ENCODE measurements at places on chromosomes 1 and 21. TPM values are rescaled to one million over a fixed set of nuclear protein-coding genes. Genes with fewer than 3 reads are reported as not detected.

Gene SLC45A1
- 2.0 TPM for total RNA-seq

Gene ADAMTS4
- total RNA-seq, result 2.3 TPM

Gene PTPRC
- under 0.01 TPM for total RNA-seq

Gene RAB42
- total RNA-seq, result 3.6 TPM

Gene FAM177B
- not detected for total RNA-seq

Gene PDZK1IP1
- not detected for total RNA-seq

Gene AK5
- total RNA-seq, result 14.0 TPM

Gene OLIG2
- not detected for total RNA-seq

Gene TMEM79
- total RNA-seq, result 2.2 TPM

Gene TENT5C
- 9.0 TPM for total RNA-seq

Gene LCE1E
- total RNA-seq, result not detected

Gene COL24A1
- total RNA-seq, result 0.43 TPM

Gene BGLAP
- total RNA-seq, result 0.14 TPM

Gene FAM151A
- total RNA-seq, result not detected

Gene SELL
- 0.09 TPM for total RNA-seq

Gene RNF186
- total RNA-seq, result not detected

Gene TNFRSF8
- 0.28 TPM for total RNA-seq

Gene LCK
- total RNA-seq, result not detected

Gene CD52
- not detected for total RNA-seq

Gene HAO2
- total RNA-seq, result not detected

Gene CDC20
- 6.7 TPM for total RNA-seq

Gene LRRC8D
- total RNA-seq, result 29.0 TPM

Gene AIM2
- not detected for total RNA-seq

Gene RPS6KA1
- total RNA-seq, result 1.8 TPM

Gene GBP6
- not detected for total RNA-seq

Gene LINGO4
- not detected for total RNA-seq

Gene SAMSN1
- total RNA-seq, result not detected

Gene ARTN
- 0.18 TPM for total RNA-seq

Gene LAD1
- total RNA-seq, result not detected

Gene MX2
- total RNA-seq, result 2.6 TPM

Gene PANK4
- total RNA-seq, result 14.8 TPM

Gene TFB2M
- total RNA-seq, result 14.3 TPM

Gene ATP13A2
- 15.3 TPM for total RNA-seq

Gene IPO13
- 13.4 TPM for total RNA-seq

Gene DEPDC1
- total RNA-seq, result 2.3 TPM

Gene FHAD1
- total RNA-seq, result 0.83 TPM

Gene PIK3R3
- total RNA-seq, result 2.1 TPM
